Activated B cell treated with CpG ODN at 0.5 μM for 24 hours (primary cell): ENCODE measurements at places on chromosomes 3 and 15.

DNA sequence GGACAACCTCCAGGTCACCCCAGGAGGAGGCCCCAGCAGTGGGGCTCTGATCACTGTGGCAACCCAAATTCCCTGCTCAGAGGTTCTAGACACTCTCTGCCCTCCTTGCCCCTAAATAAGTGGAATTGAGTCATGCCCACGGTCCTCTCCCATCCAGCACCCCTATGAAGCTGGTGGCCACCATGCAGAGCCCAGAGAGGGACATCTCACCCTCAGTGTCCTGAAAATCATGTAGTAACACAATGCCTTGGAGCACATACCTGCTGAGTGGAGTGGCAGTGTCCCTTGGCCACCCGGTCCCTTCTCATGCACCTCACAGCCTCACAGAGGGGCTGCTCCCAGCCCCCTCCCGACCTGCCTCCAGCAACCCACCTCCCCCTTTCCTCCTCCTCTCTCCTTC, 114.3 kb upstream of the MEF2A start:
- peak; percentile 9 for DNase-seq
- no peaks in the 10 kb centered on the region for H3K36me3 ChIP-seq
- H3K27ac ChIP-seq = peak overlapping the region; percentile 11
- no peaks in the 10 kb centered on the region for H3K27me3 ChIP-seq
- peaks cover 51% of the 10 kb centered on the region for H3K4me1 ChIP-seq
- H3K4me3 ChIP-seq = peak overlapping the region; percentile 28

DNA sequence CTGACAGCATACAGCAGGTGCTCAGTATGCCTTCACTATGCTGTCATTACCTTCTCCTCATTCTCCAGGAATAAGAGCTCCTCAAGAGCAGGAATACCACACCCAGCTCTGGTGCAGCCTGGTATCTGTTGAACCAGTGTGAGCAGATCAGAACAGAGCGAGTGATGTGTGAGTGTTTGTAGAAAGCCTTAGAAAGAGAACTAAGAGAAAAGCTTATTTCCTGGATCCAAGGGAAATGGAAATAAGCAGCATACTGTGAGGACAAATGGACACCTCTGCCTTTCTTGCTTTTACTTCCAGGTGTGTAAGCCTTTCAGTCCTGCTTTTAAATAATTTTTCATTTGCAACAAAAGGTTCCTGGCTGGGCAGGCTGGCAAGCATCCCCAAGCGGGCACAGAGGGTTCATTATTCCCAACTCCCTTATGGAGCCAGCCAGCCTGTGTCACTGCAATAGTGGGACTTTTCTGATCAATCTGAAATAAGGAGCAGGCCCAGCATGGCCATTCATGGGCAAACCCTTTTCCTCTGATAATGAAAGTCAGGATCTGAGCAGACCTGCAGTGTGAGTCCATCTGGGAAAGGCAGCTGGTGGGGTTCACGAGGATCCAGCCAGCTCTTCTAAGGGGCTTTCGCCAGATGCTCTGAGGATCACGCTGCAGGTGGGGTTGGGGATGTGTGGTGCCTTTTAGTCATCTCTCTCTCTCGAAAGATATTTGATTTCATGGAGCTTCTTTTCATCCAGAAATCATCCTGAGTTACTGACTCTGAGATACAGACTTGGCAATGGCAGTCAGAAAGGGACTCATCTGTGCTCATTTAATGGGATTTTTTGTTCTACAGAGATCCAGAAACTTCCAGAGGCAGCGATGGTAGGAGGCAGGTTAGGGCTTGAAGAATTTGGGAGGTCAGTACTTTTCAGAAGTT, 594.9 kb upstream of the CFAP20DC start:
- no peak overlapping the region for H3K4me3 ChIP-seq
- no peaks in the 10 kb centered on the region for H3K36me3 ChIP-seq
- H3K27me3 ChIP-seq = peaks cover 13% of the 10 kb centered on the region
- no peaks in the 10 kb centered on the region for H3K4me1 ChIP-seq
- DNase-seq = no peak
- H3K27ac ChIP-seq = no peak overlapping the region

DNA sequence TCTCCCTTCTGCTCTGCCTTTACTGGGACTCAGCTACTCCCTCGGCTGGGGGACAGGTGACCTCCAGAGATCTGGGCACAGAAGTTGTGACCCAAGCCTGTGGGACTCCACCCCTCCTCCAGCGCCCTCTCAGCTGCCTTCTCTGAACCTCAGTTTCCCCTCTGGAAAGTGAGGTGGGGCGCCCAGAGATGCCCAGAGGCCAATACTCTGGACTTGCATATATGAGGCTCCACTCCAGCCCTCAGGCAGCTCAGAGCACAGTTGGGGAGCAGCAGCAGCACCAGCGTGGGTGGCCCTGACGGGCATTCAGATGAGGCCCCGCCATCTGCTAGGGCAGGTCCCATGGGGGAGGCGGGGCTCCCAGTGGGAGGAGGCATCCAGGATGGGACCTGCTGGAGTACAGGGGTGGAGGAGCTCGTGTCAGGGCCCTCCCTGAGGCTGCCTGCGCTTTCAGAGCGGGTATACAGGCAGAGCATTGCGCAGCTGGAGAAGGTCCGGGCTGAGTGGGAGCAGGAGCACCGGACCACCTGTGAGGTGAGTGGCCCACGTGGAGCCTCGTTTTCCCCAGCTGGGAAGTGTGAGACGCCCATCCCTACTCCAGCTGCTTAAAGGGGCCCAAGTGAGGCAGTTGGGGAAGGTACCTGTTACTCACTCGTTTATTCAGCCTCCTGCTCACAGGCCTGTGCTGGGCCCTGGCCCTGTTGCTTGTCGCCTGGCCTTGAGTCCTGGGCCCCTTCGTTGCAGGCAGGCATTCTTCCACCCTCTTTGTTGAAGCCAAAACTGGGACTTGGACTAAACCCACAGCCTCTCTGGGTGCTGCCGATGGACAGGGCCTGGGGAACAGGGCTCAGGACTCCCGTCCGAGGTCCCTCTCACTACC, 35.4 kb downstream of the PSTPIP1 start:
- no peak overlapping the region for H3K27ac ChIP-seq
- peaks cover 21% of the 10 kb centered on the region for H3K4me1 ChIP-seq
- peaks cover 13% of the 10 kb centered on the region for H3K36me3 ChIP-seq

DNA sequence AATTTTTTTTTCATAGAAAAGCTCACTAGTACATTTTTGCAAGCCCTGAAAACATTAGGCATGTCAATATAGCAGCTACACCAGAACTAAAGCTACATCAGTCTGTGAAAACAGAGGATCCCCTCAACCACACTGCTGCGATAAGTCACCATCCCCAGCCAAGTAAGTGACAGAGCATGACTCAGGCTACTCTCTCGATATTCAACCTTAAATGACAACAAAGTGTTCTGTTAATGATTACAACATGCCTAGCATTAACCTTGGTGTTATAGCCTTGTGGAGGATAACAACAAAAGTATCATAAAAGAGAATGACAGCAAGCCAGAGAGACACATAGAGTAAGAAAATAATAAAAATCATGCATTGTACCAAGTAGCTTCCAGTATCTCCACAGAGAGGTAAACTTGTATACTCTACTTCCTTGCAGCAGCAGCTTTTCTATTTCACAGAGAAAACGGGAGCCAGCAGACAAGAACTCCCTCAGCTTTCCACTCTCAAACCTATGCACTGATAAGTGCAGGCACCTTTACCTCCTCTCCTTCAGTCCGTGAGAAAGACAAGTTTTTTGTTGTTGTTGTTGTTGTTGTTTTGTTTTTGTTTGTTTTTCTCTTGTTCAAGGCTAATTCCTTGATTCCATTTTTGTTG, 76.6 kb downstream of the GBE1 start:
- H3K36me3 ChIP-seq = peaks cover 22% of the 10 kb centered on the region
- H3K27ac ChIP-seq = no peak overlapping the region
- no peak for DNase-seq
- no peak overlapping the region for H3K4me3 ChIP-seq
- no peaks in the 10 kb centered on the region for H3K27me3 ChIP-seq

- H3K27me3 ChIP-seq = no peaks in the 10 kb centered on the region
- no peak overlapping the region for H3K4me3 ChIP-seq
- no peaks in the 10 kb centered on the region for H3K4me1 ChIP-seq
- H3K36me3 ChIP-seq = no peaks in the 10 kb centered on the region
- H3K27ac ChIP-seq = no peak overlapping the region
- DNase-seq = no peak
Observed at GRCh38 chr3:153127788-153128187, 34.2 kb upstream of the RAP2B start.

DNA sequence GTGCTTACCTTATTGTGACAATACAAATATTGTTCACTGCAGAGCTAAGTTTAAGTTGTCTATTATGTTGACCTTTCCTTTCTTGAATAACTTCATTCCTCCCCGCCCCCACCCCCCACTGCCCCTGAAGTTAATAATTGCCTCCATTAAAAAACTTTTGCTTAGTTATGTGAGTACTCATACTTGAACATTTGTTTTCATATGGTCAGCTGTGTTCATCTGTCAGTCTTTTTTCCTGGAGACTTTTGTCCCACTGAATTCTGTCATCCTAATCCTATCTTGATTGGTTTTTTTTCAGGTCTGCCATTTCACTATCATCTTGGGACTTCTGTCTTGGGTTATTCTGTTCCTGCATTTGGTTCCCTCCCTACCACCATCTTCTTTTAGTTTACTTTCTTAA, 8.5 kb downstream of the SLC25A36 start:
- no peak for DNase-seq
- H3K36me3 ChIP-seq = peaks cover 17% of the 10 kb centered on the region
- H3K27me3 ChIP-seq = no peaks in the 10 kb centered on the region
- H3K27ac ChIP-seq = no peak overlapping the region

DNA sequence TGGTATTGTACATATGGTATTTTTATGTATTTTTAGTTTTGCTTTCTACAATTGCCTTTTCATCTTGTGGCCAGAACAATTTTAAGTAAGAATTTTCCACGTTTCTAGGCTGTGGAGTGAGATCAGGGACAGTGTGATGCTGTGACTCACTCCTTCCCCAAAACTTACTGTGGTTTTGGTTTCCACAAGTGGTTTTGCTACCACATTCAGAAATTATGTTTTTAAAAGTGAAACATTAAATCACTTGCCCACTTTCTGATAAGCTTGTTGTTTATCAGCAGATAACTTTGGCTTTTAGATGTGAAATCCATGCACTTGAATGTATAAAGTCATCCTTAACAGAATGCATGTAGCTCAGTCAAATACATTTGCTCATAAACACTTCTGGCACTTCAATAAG, 192.2 kb upstream of the THRB start:
- no peaks in the 10 kb centered on the region for H3K4me1 ChIP-seq
- H3K4me3 ChIP-seq = no peak overlapping the region
- DNase-seq = no peak

DNA sequence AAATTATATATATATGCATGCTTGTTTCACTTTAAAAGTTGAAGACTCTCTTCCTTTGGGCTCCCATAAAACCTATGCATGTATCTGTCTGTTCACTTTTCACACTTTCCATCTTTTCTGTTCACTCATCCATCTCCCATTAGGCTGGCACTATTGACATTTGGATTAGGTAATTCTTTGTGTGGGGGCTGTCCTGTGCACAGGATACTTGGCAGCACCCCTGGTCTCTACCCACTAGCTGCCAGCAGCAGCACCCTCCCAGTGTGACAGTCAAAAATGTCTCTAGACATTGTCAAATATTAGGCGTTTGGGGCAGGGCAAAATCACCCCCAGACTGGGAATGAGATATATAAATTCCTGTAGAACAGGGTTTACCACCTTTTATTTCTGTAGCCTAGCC, 72.3 kb upstream of the EIF1B start:
- H3K4me3 ChIP-seq = no peak overlapping the region
- no peak for DNase-seq
- no peaks in the 10 kb centered on the region for H3K27me3 ChIP-seq
- H3K4me1 ChIP-seq = no peaks in the 10 kb centered on the region
- no peaks in the 10 kb centered on the region for H3K36me3 ChIP-seq
- H3K27ac ChIP-seq = no peak overlapping the region

DNA sequence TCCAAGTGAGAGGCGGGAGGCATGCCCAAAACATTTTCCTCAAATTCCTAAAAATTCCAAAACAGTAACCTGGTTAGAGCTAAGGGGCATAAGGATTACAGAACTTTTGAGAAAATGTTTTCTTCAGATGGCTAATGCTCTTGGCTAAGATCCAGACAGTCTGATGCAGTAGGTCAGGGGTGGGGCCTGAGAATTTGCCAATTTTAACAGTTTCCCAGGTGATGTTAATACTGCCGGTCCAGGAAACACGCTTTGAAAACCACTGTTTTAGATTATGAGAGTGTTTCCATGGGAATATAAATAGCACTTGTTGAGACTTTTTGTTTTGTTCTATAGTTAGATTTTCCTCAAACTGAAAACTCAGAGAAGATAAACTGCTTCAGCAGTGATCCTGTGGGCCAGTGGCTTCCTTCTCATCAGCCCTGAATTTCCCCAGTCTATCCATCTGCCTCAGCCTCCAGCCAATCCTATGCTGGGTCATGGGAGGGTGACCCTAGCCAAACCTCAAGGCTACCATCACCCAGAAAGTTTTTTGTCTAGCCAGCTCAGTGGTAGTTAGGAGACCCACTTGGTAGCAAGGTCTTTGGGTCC, 71.6 kb upstream of the ACP3 start:
- H3K4me3 ChIP-seq = no peak overlapping the region
- H3K27me3 ChIP-seq = peaks cover 12% of the 10 kb centered on the region
- H3K36me3 ChIP-seq = no peaks in the 10 kb centered on the region
- no peak overlapping the region for H3K27ac ChIP-seq
- DNase-seq = no peak

DNA sequence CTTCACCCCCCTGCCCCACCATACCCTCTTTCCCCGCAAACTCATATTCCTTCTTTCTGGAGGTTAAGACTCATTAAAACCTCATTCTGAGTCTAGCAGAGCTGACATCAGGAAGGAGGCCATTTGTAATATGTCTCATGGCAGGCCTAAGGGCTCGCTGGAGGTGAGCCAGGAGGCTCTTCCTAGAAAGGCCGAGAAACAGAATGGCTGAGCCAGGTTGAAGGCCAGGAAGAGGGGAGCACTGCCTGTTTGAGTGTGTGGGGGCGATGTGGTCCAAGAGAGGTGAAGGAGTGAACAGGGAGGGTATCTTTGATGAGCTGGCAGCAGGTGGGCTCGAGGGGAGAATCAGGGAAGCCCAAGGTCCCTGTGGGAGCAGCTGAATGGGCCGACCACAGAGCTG, 317.3 kb downstream of the TLE3 start:
- peaks cover 12% of the 10 kb centered on the region for H3K4me1 ChIP-seq
- no peak overlapping the region for H3K4me3 ChIP-seq
- no peak for DNase-seq
- H3K27ac ChIP-seq = no peak overlapping the region
- H3K27me3 ChIP-seq = peaks cover 15% of the 10 kb centered on the region

GRCh38 chr3:102353805-102354204, 81.0 kb upstream of the ZPLD1 start:
- H3K4me1 ChIP-seq = no peaks in the 10 kb centered on the region
- no peaks in the 10 kb centered on the region for H3K27me3 ChIP-seq
- no peaks in the 10 kb centered on the region for H3K36me3 ChIP-seq
